Stimulated activated CD4-positive, alpha-beta T cell treated with anti-CD3 and anti-CD28 coated beads, Interleukin-1b, Interleukin-23, amount 100 ng/mL, for 1 hour (primary cell): ENCODE measurements at places on chromosomes 7 and 10.

GRCh38 chr10:107342711-107343110, 178.2 kb upstream of the SORCS1 start:
- no peak for DNase-seq

DNA sequence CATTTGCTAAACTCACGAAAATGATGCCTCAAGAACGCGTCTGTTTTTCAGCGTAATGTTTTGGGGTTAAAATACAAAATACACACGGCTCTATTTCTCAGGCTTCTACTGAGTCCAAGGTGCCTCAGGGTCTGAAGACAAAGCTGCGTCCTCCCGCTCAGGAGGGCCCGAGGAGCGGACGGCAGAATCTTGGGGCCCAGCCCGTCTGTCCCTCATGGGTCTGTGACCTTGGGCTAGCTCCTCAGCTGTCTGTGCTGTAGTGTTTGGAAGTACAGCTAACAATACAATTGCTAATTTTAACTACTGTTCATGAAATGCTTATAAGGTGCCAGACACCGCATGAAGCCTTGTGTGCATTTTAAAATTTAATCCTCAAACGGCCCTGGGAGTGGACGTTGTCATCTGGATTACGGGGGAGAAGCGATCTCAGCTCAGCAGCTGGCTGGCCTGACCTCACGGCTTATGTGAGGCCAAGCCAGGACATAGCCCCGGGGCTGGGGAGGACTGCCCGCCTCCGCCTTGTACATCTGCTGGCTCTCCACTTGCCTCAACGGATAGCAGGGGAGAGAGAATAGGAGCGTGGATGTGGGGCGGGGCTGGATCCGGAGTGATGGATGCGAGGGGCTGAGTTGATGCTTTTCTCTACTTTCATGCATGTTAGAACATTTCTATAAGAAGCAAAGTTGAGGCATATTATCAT, 357.4 kb downstream of the GLRX3 start:
- DNase-seq, result no peak

DNA sequence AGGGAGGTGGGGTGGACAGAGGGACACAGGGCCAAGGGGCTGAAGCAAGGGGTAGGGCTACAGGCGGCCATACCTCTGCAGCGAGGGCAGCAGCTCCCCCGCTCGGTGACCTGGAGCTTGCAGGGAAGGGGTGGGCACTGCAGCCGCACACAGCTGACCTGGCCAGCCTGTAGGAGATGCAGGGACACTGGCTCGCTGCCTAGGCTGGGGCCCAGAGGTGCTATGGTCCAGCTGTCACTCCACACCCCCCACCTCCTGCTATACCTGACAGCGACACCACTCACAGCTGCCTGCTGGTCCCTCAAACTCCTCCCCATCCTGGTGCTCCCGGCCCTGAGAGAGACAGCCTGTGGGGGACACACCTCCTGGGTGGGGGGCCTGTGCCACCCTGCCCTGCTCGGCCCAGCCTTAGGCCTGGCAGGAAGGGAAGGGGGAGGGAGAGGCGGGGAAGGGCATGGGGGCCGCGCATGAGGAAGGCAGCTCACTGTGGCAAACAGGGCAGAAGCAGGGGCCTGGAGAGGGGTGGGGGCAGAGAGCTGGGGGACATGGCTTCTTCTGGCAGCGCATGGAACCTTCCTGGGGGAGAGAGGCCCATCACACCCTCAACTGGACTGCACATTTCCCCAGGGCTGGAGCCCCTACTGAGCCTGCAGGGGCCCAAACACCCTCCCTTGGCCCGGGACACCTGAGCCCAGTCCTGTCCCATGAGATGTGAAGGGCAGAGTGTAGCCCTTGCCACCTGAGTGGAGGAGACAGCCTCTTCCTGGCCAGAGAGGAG, 23.9 kb downstream of the ATP6V1F start:
- no peak for DNase-seq

- no peak for DNase-seq
Measured at GRCh38 chr10:761376-761775, 71.9 kb upstream of the DIP2C start.

DNA sequence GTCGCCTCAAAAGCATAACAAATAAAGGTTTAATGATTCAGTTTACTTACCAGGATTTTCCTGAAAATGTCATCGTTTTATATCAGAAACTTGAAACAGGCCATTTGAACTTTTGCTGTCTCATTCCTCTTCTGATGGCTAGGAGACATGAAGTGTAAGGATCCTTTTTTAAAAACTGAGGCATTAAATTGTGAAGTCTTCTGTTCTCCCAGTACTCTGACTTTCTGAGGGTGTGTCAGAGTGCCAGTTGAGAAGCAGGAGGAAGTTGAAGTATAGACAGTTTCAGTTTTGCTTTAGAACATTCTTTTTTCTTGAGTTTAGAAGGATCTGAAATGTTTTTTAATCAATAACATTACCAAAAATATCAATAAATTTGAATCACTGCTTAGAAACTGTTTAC, at the start of gene SAMD9L:
Gene SAMD9L (minus strand): TSS at position 242 of the 400 bp plus-strand sequence. CDS start 12,414 bp downstream, outside the sequence.
- DNase-seq, result no peak

DNA sequence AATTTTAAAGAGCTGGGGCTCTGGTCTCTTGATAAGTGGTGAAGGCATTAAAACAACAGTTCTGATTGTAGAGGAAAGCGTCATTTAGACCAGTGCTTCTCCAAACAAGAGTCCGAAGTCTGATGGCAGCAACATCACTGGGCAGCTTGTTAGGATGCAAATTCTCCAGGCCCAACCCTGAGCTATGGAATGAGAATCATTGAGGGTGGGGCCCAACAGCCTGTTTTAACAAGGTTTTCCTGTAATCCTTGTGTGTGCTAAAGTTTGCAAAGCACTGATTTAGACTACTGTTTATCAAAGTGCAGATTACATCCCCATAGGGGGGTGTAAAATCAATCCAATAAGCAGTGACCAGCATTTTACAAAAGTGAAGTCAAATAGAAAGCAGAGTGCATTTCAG, 2.6 kb upstream of the ZNRF2 start:
- DNase-seq, result no peak

- no peak for DNase-seq
Measured at GRCh38 chr7:156655983-156656382, 15.4 kb downstream of the RNF32 start.

GRCh38 chr7:24825931-24826661, 68.8 kb upstream of the GSDME start:
- no peak for DNase-seq
